Mammary microvascular endothelial cell (primary cell): ENCODE measurements at places on chromosomes 11 and 22. TPM values are rescaled to one million over a fixed set of nuclear protein-coding genes. Genes with fewer than 3 reads are reported as not detected.

The MYOD1 gene
- not detected in 2 replicates for total RNA-seq

The RAG1 gene
- total RNA-seq, result 0.47 and 0.84 TPM in 2 replicates

The STIM1 gene
- 14.1 and 18.0 TPM in 2 replicates for total RNA-seq

The RASSF10 gene
- not detected in 2 replicates for total RNA-seq

The MUC5AC gene
- not detected in 2 replicates for total RNA-seq

The SCGB2A2 gene
- not detected in 2 replicates for total RNA-seq

The DDI1 gene
- total RNA-seq, result not detected in 2 replicates

The OR52A1 gene
- total RNA-seq, result not detected in 2 replicates

The SCGB1A1 gene
- total RNA-seq, result not detected in 2 replicates

The NCAPH2 gene
- 63.0 and 70.5 TPM in 2 replicates for total RNA-seq

The RTN4RL2 gene
- 0.15 and 0.67 TPM in 2 replicates for total RNA-seq

The ARHGEF12 gene
- total RNA-seq, result 58.8 and 59.2 TPM in 2 replicates

The JAM3 gene
- 47.0 and 52.6 TPM in 2 replicates for total RNA-seq

The KDELR3 gene
- total RNA-seq, result 30.4 and 32.4 TPM in 2 replicates

The PLEKHA7 gene
- 0.94 and 1.1 TPM in 2 replicates for total RNA-seq

The KCTD14 gene
- total RNA-seq, result 1.4 and 1.6 TPM in 2 replicates

The MISFA gene
- total RNA-seq, result 0.87 TPM in 1 of 2 replicates, not detected in the other

The CEND1 gene
- 0.20 and 0.40 TPM in 2 replicates for total RNA-seq

The GP1BB gene
- 1.0 and 3.7 TPM in 2 replicates for total RNA-seq

The KLHDC7B gene
- total RNA-seq, result not detected in 2 replicates

The STK33 gene
- total RNA-seq, result 0.20 and 1.3 TPM in 2 replicates

The SLC37A2 gene
- total RNA-seq, result 2.9 and 3.7 TPM in 2 replicates

The PLA2G3 gene
- total RNA-seq, result not detected in 2 replicates

The TESMIN gene
- 2.5 and 5.3 TPM in 2 replicates for total RNA-seq
